ENCODE measurements at places on chromosomes 12 and 14.
A peak's percentile ranks its signal among the peaks of the same experiment; 100 is the strongest.

GRCh38 chr14:75249251-75249957 lies 29.2 kb upstream of the FOS start:
- DNase-seq, result peak; percentile 83

DNA sequence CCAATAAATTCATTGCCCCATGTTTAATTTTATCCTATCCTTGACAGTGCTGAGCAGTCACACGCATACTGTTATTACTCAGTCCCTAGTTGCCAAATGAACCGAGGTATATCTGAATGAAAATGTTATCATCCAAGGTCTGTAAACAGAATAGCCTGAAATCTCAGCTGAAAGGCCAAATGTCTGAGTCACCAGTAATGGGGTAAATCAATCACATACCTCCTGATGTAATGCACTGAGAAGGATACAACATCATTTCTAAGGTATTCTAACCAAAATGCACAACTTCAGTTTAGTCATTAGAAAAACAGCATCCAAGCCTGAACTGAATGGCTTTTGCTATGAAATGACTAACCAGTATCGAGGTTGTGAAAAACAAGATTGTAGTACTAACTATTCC lies 228.6 kb downstream of the DPF3 start:
- DNase-seq, result no peak

DNA sequence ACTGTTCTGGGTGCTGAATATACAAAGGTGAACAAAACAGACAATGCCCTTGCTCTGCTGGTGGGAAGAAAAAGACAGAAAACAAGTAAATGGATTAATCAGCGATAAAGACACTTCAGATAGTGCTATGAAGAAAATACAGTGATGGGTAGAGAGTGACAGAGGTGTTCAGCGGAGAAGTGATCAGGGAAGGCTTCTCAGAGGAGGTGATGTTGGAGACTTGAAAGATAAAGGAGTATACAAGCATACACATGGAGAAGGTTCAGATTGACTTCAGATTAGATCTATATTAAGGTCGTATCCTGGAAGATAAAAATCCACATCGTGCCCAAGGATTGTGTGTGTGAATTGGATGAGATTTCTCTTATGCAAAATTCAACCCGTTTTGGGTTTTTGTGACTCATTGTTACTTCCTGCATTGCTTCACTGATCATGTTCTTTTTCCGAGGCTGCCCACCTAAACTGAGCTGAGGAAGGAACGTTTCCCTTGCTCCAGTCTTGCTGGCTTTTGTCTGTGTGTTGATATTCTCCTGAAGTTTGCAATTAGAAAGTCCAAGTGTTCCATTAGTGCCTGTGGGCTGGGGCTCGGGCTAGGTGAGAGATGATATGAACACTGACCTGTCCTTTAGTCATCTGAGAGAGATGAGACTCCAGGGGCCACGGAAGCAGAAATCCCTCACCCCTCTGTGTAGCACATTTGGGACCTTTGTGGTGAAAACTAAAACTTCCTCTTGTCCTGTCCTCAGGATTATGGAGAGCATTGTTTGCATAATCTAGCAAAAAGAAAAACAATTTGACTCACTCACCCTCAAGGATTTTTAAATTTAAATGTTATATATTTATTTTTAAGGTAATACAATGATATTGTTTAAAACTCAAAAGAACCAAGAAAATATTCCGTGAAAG lies 27.6 kb downstream of the PLXNC1 start:
- no peak for DNase-seq

- no peak for DNase-seq
These were observed 18.6 kb upstream of the PTGR2 start for GRCh38 chr14:73833034-73833433.

DNA sequence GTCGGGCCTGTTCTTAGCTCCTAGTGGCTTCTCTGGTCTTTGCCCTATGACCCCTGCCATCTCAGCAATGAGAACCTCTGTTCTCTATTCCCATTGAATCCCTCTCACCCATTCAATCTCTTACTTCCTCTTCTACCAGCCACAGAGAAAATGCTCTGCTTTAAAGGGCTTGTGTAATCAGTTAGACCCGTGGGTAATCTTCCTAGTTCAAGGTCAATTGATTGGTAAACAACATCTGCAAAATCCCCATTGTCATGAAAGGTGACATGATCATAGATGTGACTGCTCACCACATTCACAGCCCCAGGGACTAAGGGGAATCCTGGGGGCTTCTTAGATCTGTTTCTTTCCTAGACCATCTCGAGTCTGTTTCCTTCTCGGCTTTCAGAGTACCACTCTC lies 7.2 kb upstream of the CCDC197 start:
- DNase-seq, result no peak

All from activated naive CD4-positive, alpha-beta T cell treated with Interleukin-2 at 50 U/mL for 16 hours (primary cell).